ENCODE measurements at places on chromosomes 5 and 9.

DNA sequence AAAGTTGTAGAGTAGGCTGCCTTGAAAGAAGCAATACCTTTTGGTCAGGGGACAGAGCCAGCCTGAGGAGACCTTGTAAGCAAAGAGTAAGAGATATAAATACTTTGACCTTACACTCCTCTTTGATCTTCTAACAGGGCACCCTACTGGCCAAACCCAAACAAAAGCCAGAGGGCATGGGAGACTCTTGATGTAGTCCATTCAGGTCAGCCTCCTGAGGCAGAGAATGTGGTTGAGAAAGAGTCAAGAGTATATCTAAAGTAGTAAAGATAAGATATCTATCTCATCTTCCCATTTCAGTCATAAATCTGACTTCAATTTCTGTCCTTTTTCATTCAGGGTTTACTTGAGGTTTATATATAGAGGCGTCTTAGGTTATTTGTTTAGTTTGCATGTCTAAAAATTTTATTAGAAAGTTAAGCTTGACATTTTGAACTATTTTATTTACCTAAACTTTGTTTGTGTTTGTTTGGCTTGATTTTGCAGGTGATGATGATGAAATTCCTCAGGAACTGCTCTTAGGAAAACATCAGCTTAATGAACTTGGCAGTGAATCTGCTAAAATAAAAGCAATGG is 125.7 kb downstream of the NIPBL start:
- no peak for DNase-seq

DNA sequence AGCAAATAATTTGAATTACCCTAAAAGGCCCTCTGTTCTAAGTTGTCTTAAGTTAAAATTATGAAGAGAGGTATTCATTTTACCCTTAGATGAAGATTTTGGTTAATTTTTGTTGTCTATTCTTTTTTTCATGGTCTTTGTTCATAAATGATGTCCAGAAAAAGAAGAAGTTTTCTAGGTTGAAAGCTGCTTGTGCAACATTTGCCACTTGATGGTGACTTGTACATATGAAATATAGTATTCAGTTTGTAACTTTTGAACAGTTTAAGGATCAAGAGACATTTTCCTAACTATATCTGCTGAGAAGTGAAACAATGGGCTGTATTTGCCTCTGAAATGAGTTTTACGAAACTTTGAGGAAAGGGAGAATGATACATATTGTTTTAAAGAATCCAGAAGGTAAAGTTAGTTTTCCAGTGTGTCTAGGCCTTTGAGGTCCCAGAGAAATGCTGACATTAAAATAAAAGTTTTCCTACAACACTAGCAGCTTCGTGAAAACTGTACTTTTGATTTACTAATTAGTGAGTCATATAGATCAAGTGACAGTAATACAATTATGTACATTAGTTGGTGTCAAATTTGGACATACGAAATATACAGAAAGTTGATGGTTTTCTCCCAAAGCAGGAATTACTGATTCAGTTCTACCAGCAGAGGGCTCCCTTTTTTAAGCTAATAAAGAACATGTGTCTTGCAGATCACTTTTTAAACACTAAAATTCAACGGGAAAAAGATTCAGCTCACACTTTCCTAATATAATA is 70.5 kb downstream of the PIK3R1 start:
- peak; percentile 70 for DNase-seq

- DNase-seq = no peak
Measured at GRCh38 chr9:129094387-129095169, 13.7 kb downstream of the DOLPP1 start.

DNA sequence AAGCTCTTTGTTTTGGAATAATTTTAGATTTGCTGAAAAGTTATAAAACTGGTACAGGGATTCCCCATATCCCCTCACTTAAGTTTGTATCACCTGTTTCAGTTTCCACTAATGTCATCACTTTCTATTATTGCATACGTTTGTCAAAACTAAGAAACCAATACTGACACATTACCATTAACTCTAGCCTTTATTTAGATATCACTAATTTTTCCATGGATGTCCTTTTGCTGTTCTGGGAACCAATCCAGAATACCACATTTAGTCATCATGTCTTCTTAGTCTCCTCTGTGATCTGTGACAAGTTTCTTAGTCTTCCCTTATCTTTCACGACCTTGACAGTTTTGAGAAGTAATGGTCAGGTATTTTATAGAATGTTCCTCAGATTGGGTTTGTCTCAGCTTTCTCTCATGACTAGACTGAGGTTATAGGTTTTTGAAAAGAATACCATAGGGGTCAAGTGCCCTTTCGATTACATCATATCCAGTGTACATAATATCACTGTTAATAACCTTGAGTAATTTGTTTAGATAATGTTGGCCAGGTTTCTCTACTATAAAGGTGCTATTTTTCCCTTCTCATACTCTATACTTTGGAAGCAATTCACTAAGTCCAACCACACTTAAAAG is 51.9 kb upstream of the NMUR2 start:
- DNase-seq = no peak

- no peak for DNase-seq
Measured at GRCh38 chr9:113888976-113889375, 12.9 kb downstream of the ZNF618 start.

DNA sequence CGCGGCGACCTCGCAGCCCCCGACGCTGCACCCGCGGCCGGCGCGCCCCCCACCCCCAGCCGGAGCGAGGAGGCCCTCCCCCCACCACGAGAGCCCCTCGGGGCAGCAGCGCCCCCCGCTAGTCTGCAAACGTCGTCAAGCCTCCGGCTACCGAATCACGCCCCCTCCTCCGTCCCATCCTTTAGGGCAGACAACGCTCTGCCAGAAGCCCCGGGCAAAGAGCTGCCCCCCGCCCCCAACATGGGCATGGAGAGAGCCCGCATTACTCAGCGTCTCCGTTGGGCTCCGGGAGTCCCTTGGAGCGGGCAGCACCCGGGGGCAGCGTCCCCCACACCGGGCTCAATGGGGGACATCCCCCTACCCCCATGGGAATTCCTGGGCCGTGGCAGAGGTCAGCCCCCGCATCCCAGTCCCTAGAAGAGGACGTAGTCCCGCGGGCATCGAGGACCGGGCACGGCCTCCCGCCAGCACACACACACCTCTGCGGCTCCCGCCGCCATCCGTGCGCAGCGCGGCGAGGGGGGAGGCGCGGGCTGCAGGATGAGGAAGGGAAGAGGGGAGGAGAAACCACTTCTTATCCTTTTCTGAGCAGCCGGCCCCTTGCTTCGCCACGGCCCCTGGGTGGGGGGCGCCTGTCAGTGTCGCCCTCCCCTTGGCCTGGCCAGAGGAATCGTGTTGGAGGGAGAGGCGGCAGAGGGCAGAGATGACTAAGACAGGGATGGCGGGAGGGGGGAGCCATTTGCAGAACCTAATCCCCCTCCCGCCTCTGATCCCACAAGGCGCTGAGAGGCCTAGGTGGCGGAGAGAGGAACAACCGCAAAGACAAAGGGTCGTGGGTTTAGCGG is 750 bp downstream of the DNM1 start:
- DNase-seq = no peak

- no peak for DNase-seq
Measured at GRCh38 chr5:159759791-159760290, 156.4 kb upstream of the ADRA1B start.

- DNase-seq = no peak
Measured at GRCh38 chr5:133205649-133206048, 153.8 kb downstream of the HSPA4 start.

- no peak for DNase-seq
Measured at GRCh38 chr5:116271446-116272025, 186.7 kb downstream of the COMMD10 start.

DNA sequence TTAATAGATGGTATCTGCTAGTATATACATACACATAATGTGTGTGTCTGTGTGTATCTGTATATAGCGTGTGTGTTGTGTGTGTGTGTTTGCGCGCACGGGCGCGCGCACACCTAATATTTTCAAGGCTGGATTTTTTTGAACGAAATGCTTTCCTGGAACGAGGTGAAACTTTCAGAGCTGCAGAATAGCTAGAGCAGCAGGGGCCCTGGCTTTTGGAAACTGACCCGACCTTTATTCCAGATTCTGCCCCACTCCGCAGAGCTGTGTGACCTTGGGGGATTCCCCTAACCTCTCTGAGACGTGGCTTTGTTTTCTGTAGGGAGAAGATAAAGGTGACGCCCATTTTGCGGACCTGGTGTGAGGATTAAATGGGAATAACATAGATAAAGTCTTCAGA is 757 bp downstream of the FXN start:
- no peak for DNase-seq

DNA sequence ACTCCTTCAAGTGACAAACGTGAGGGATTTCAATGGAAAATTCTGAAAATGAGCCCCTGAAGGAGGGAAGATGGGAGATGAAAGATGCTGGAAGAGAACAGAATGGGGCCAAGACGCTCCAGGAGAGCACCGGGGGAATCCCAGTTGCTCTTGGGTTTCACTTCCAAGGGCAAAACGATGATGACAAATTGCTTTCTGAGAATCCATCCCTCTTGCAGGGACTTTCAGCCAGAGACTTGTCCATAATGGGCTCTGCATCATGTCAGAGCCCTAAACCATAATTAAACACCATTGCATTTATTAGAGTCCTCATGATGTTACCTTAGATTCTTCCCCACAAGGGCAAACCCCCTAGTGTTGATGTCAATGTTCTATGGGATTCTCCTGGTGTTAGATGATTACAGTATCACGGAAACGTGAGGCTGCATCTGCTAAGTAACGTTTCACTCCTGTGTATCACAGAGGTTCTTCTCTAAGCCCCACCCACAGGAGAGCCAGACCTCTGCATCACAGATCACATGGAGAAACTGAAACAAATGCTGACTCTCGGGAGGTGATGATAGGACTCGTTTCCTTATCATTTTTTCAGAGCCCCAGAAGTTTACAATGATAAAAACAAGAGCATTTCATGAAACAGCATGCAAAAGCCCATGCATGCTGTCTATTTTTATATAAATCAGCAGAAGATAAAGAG is 114.4 kb downstream of the TENT4A start:
- DNase-seq = no peak

DNA sequence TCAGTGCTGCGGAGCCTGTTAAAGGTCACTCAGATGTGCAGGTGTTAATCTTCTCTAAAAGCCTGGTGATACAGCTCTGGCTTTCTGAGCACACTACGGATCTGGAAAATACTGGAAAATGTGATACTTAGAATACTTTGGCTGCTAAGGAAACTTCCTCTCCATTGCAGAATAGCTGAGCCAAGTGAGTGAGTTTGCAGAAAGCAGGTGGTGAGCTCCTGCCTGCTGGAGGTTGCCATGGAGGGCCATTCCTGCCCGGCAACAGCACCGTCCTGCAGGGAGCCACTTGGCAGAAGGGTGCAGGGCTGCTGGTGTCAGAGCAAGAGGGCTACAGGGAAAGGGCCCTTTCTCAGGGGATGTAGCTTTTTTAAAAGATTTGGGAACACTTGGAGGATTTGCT is 40.7 kb downstream of the SECISBP2 start:
- DNase-seq = no peak

DNA sequence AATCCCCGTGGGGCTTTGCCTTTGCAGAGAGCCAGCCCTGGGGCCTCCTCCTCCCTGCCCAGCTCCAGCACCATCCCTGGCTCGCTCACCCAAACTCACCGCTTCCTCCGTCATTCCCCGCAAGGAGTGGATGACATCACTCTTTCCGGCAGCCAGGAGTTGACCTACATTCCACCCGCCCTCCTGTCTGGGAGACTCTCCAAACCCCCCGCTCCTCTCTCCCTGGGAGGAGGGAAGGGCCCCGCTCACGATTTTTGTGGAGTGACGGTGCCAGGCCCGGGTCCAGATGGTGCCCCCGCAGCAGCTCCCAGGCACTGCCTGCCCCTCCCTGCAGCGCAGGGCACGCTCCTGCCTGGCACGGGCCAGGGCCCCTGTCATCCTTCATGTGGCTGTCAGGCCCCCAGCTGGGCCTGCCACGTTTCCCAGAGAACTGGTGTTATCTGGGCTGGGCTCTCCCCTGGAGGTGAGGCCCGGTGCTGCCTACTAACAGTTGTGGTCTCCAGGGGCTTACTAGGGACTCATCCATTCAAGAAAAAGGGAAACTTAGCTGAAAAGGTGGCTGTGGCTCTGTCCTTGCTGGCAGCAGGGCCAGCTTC is 52.3 kb downstream of the NTNG2 start:
- no peak for DNase-seq

DNA sequence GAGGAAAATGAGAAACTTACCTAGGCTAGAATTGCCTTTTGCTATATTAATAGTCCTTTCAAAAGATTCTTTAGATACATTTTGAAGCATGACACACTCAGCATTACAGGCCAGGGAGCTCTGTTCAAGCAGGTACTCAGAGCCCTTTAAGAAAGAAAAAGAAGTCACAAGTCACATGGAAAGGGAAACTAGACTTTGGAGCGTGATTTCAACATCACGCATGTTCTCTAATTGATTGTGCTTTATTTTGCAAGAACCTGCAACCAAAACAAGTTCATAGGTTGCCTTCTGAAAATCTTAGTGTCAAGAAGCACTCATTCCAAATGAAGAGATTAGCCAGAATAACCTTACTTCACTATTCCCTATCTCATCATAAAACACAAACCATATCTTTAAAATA is 103.8 kb downstream of the MPDZ start:
- no peak for DNase-seq

DNA sequence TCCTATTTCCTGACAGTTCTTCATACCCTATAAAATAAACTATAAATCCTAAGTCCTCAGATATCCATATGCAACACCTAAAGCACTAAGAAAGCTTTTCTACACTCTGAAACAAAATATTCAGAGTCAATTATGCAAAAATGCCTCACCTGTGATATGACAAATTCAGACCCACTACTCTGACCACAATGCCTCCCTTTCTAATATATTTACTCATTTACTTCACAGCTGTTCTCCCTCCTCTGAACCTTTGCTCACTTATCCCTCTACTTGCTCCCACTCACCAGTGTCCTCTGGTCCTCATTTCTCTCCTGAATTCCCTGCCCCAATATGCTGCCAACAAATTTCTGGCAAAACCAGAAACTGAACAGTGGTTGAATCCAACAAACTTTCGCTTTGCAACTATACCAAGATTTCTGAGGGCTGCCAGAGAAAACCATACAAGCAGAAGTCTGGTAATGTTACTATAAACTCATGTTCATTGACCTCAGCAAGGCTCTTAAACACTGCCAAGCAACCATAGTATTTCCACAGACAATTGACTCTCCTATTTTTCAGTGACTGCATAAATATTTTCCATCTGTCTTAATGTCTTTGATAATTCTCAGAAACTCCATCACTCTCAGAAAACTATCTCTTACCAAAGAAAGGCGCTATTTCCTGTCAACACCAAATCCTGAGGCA is 7.1 kb downstream of the CCNH start:
- DNase-seq = no peak

DNA sequence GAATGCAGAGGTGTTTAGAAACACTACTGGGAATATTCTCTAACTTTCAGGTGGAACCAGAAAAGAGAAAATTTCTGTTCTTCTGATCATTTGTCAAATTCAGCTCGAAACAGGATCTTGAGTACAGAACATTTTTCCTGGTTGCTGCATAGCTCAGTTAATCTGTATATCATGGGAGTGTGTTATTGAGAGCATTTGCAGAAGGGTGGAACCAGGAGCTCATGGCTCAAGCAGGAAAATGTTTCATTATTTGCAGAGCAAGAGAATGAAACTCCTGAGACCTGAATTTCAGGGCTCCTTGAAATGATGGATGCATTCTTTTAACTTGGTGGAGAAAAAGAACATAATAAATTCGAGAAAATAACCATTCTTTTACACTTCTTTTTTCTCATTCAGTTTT is 97.9 kb downstream of the AOPEP start:
- no peak for DNase-seq

GRCh38 chr5:58774937-58775336 is 192.1 kb downstream of the RAB3C start:
- no peak for DNase-seq

- DNase-seq = no peak
Measured at GRCh38 chr9:93111371-93112115, 15.5 kb downstream of the CARD19 start.
